Activated naive CD4-positive, alpha-beta T cell treated with anti-CD3 and anti-CD28 coated beads, Interleukin-2, amount 10 ng/mL, durations not matched to agents 7 days and 5 days (primary cell): ENCODE measurements at places on chromosomes 1 and 21.

DNA sequence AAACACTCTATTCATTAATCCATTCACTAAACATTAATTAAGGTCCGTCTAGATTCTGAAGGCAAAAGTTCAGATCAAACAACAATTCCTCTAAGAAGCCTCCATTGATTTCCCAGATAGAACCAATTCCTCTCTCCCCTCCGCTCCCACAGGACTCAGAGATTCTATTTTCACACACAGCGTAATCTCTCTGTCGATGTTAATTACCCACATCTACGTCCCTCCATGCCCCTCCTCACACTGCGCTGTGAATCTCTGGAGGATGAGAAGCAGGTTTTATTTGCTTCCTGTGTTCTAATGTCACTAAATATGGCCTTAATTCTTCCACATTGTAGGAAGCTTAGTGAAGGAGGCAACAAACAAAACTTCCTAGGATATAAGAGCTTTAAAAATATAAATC lies 306.7 kb downstream of the DSCAM start:
- H3K4me3 ChIP-seq: no peak overlapping the region
- H3K36me3 ChIP-seq: no peaks in the 10 kb centered on the region
- DNase-seq: no peak
- no peaks in the 10 kb centered on the region for H3K4me1 ChIP-seq
- no peak overlapping the region for H3K27ac ChIP-seq

- H3K4me3 ChIP-seq: no peak overlapping the region
- no peaks in the 10 kb centered on the region for H3K27me3 ChIP-seq
- no peaks in the 10 kb centered on the region for H3K36me3 ChIP-seq
- no peak overlapping the region for H3K27ac ChIP-seq
- no peak for DNase-seq
Observed at GRCh38 chr1:104855550-104855949, 1105.9 kb downstream of the AMY1C start.

DNA sequence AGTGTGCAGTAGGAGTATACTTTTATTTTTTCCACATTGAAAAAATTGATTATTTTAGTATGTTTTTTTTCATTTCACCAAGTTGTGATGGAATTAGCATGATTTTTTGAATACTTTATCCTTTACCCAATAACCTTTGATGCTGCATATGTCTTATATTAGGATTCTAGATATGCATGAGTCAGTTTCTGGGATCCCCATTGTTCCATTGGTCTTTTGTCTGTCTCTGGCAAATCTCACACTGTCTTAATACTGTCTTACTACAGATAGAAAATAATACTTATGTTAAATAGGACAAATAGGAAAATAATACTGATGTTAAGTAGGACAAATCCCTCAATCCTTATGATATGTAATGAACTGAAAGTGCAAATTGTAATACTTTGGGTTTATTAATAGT lies 54.3 kb upstream of the ASB17 start:
- DNase-seq: no peak
- no peaks in the 10 kb centered on the region for H3K36me3 ChIP-seq

GRCh38 chr21:44618909-44619308 lies 7.0 kb downstream of the KRTAP10-8 start:
- peak overlapping the region; percentile 91 for H3K27ac ChIP-seq
- DNase-seq: peak; percentile 71
- peaks cover 41% of the 10 kb centered on the region for H3K4me1 ChIP-seq
- H3K36me3 ChIP-seq: peaks cover 38% of the 10 kb centered on the region

DNA sequence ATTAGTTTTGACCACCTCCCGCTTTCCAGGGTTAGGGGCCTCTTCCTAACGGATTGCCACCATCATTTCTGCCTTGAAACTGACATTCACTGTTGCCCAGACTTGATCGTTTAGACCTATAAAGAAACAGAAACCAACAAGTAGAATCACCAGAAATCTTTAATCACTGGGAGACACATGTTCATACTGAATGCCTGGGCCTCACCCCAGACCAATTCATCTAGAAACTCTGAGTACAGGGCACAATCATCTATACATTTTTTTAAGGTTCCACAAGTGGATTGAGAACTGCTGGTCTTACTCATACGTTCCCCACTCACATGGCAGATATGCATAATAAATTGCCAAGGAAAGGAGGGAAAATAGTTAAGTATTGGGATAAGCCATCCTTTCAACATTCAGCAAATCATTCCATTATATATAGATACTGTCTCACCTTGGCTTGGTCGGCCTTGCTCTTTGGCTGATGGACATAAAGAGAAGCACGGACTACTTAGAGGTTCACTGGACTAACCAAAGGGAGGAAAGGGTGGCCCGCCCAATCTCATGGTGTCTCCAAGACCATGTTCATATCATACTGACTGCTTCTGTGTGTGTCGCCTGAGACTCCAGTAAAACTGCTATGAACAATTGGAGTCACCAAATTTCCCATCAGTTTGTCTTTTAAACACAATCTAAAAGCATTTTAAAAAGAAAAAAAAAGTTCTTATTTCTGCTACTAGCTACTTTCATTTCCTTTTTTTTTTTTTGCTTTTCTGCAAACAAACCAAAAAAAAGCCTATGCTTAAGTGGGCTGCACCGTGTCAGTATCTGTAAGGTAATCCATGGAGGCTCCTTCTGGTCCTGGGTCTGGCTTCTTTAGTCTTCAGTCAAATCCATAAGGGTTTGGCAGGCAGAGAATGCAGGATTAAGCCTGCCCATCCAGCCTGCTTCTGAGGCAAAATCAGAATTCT lies 9.4 kb upstream of the TARBP1 start:
- H3K36me3 ChIP-seq: no peaks in the 10 kb centered on the region
- H3K4me1 ChIP-seq: peaks cover 38% of the 10 kb centered on the region
- H3K27ac ChIP-seq: peak overlapping the region; percentile 13
- H3K27me3 ChIP-seq: peaks cover 14% of the 10 kb centered on the region
- no peak for DNase-seq

DNA sequence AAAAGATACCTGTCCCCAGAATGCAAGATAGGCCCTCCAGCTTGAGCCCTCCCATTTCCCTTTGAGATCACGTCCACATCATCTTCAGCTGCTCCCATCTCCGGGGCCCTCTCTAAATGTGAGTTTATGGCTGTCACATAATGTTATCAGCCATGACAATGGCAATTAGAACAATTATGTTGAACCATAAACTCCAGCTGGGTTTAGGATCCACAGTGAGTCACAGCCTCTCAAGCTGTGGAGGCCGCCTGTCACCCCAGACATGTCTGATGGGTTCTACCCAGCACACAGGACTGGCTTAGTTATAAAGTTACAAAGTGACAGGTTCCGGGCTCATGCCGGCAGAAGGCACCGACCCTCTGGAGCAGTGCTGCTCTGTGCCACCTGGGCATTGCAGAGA lies 597.3 kb downstream of the PTPRU start:
- no peak overlapping the region for H3K4me3 ChIP-seq
- H3K27ac ChIP-seq: no peak overlapping the region
- H3K36me3 ChIP-seq: no peaks in the 10 kb centered on the region

- no peaks in the 10 kb centered on the region for H3K36me3 ChIP-seq
- no peaks in the 10 kb centered on the region for H3K4me1 ChIP-seq
Observed at GRCh38 chr1:22255341-22256212, 112.7 kb upstream of the WNT4 start.

GRCh38 chr1:109027841-109028240 lies 14.1 kb downstream of the WDR47 start:
- H3K4me1 ChIP-seq: no peaks in the 10 kb centered on the region
- DNase-seq: no peak
- peaks cover 2% of the 10 kb centered on the region for H3K36me3 ChIP-seq
- H3K27ac ChIP-seq: no peak overlapping the region
- no peaks in the 10 kb centered on the region for H3K27me3 ChIP-seq

- H3K4me1 ChIP-seq: peaks cover 6% of the 10 kb centered on the region
- H3K27me3 ChIP-seq: no peaks in the 10 kb centered on the region
- no peak overlapping the region for H3K27ac ChIP-seq
- H3K4me3 ChIP-seq: no peak overlapping the region
- DNase-seq: no peak
Observed at GRCh38 chr1:65958561-65959350, 166.1 kb downstream of the PDE4B start.

GRCh38 chr1:53592985-53593757 lies 134.0 kb downstream of the DMRTB1 start:
- H3K27me3 ChIP-seq: peaks cover 10% of the 10 kb centered on the region
- no peak overlapping the region for H3K27ac ChIP-seq
- H3K36me3 ChIP-seq: no peaks in the 10 kb centered on the region
- DNase-seq: no peak
- no peaks in the 10 kb centered on the region for H3K4me1 ChIP-seq

DNA sequence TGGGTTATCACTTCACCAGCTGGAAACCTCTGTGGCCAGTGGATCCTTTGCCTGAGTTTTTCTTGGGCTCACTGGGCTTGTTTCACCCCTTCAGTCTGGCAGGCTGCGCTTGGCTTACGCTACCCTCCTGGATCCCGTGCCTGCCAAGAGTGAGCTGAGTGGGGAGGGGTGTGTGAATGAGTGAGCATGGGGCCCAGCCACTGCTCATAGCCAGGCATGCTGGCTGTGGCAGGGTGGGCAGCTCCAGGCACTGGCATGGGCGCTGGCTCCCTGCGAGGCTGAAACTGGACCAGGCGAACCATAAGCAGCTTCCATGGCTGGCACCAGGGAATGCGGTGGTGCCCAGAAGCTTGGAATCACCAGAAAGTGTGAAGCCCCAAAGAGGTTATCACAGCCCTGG lies 19.8 kb upstream of the GBP3 start:
- no peak for DNase-seq
- H3K27me3 ChIP-seq: peaks cover 12% of the 10 kb centered on the region
- peaks cover 27% of the 10 kb centered on the region for H3K36me3 ChIP-seq
- H3K4me1 ChIP-seq: peaks cover 19% of the 10 kb centered on the region
- H3K27ac ChIP-seq: no peak overlapping the region

DNA sequence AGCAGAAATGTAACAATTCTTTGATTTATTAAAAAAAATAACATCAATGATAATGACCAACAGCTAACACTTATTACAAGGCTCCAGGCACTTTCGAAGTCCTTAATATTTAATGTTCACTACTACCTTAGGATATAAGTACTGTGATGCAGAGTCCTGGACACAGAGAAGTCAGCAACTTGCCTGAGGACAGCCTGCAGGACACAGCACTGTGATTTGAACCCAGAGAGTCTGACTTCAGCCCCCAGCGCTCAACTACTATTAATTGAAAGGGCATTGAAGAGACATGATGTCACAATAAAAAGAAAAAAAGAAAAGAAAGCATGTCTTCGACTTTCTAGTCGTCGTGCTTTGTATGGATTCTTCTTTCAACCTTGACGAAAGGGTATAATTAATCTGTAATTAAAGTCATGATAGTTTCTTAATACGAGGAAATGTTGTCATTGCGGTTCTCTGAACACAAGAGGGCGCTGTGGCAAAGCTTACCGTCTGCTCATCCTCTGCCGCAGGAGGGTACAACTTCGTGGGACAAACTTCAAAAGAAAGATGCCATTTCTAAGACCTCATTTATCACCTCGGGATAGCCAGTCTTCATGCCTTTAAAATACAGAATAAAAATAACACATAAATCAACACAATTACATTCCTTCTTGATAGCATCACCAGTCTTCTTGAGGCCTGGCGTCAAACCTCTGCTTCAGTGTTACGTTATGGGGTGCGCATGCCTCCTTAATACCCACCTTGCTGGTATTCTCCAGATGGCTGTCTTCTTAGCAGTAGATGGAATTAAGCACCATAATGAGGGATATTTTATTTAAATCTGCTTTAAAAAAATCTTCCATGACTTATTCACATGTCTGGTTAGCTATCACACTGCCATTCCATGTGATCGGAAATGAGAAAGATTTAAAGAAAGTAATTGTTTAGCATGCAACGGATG lies 240.1 kb downstream of the DISC1 start:
- H3K27me3 ChIP-seq: no peaks in the 10 kb centered on the region
- no peak overlapping the region for H3K27ac ChIP-seq
- DNase-seq: peak; percentile 67
- H3K4me1 ChIP-seq: peaks cover 28% of the 10 kb centered on the region
- no peak overlapping the region for H3K4me3 ChIP-seq
- H3K36me3 ChIP-seq: no peaks in the 10 kb centered on the region

- H3K4me1 ChIP-seq: peaks cover 14% of the 10 kb centered on the region
- H3K27ac ChIP-seq: no peak overlapping the region
- H3K36me3 ChIP-seq: peaks cover 9% of the 10 kb centered on the region
- DNase-seq: no peak
Observed at GRCh38 chr1:43372172-43372571, 4.4 kb upstream of the ELOVL1 start.

DNA sequence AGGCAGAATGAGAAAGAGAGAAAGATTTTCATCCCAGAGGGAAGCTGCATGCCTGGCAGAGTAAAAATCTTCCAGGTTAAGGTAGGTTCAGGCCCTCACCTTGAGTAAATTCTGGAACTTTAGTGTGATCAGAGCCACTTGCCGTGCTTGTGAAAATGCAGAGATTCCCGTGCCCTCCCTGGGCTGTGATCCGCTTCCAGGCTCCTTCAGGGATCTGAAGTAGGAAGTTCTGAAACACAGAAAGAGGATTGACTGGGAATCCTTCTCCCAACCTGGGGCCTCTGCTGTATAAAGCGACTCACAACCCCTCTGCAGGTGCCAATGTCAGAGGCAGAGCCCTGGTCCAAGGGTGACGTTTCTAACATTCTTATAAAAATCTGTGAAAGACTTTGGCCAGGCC lies 26.6 kb downstream of the NUAK2 start:
- peaks cover 43% of the 10 kb centered on the region for H3K27me3 ChIP-seq
- peaks cover 54% of the 10 kb centered on the region for H3K4me1 ChIP-seq
- H3K27ac ChIP-seq: no peak overlapping the region

DNA sequence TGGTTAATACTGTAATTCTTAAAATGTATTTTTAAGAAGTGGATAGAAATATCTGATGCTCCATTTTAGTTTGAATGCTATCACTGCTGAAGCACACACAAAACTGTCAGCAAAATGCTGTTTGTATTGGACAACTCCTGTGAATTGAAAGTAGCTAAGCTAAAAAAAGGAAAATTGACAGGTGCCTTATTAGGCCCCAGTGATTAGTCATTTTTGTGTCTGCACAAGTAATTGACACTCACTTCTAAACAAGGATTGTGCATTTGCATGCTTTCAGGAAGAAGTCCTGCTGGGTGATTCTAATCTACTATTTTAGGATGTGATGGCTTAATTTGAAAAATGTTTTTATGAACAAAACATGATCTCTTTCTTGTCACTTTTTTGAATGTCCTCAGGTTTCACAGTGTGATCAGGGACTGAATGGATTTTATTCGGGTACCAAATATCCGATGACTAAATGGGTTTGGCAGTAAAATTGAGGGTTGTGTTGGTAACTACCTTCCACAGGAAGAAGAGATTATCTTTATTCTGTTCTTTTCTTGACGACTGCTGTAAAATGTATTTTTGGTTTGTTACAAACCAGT lies 13.0 kb upstream of the MAP3K7CL start:
- H3K4me1 ChIP-seq: no peaks in the 10 kb centered on the region
- DNase-seq: no peak
- no peaks in the 10 kb centered on the region for H3K36me3 ChIP-seq

DNA sequence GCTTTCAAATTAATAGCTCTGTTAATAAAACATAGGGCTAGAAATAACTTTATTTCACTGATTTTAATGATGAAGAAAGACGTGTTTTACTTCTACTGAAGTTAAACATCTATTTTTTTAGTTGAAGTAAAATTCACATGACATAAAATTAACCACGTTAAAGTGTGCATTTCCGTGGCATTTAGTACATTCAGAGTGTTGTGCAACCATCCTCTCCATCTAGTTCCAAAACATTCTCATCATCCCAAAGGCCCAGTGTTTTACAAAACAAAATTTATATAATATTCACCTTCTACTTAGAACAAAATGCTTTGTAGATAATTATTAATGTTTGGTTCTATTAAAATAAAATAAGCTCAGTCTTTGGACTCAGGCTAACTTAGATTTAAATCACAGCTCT lies 108.5 kb upstream of the GNG12 start:
- H3K36me3 ChIP-seq: no peaks in the 10 kb centered on the region
- DNase-seq: no peak
- no peak overlapping the region for H3K27ac ChIP-seq
- no peaks in the 10 kb centered on the region for H3K4me1 ChIP-seq
- peaks cover 4% of the 10 kb centered on the region for H3K27me3 ChIP-seq
